ENCODE measurements at places on chromosomes 16 and 17.

GRCh38 chr16:64397042-64397441 lies 724.8 kb downstream of the CDH11 start:
- no peak for DNase-seq

GRCh38 chr17:33169580-33170285 lies 123.4 kb downstream of the ASIC2 start:
- no peak for DNase-seq

- no peak for DNase-seq
Observed at GRCh38 chr16:67613808-67614207, 31.1 kb upstream of the CARMIL2 start.

GRCh38 chr16:31664683-31665482 lies 137.2 kb downstream of the AHSP start:
- no peak for DNase-seq

DNA sequence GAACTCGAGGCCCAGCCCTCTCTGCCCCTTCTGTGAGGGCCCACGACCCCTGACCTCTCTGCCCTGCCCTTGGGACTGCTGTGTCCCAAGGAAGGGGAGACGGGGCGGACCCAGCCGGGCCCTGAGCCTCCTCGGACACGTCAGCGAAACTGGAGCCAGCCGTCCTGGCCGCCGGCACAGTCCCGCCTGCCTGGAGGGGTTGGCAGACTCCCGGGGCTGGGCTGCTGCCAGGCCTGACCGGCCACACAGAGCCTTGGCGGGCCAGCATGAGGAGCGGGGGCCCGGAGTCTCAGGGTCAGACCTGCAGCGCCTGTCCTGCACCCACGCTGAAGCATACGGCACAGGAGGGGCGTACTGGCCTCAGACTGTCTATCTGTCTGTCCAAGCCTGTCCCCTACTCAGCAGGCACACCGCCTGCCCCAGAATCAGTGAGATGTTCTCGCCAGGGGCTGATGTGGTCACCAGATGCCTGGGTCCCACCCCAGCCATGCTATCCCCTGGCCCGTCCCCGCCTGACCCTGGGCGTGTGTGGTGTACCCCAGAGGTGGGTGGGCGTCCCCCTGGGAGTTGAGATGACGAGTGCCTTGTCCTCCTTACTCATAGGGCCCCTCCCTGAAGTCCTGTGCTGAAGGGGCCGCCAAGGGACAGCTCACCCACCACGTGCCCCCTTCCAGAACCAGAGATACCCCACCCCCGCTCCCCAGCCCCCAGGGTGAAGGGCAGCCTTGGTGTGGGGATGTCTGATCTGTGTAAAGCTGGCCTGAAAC lies 4.7 kb downstream of the VASN start:
- DNase-seq = no peak

- DNase-seq = no peak
Observed at GRCh38 chr17:73580073-73580710, 64.1 kb downstream of the SDK2 start.

DNA sequence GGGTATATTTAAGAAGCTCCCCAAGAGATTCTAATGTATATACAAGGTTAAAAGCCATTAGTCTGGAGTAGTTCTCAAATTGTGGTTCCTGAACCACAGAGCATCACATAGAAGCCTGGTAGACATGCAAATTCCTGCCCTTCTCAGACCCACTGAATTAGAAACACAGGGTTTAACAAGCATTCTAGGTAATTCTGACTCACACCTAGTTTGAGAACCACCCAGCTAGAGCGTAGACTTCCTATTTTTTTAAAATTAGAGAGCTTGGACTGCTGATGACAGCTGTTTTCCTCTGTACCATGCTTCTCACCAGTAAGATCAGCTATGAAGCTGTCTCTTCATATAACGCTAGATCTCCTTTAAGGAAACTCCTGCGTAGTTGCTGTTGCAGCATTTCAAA lies 50.6 kb downstream of the HS3ST3B1 start:
- DNase-seq = no peak

- no peak for DNase-seq
Observed at GRCh38 chr17:38918129-38918913, 7.1 kb upstream of the LASP1NB start.

DNA sequence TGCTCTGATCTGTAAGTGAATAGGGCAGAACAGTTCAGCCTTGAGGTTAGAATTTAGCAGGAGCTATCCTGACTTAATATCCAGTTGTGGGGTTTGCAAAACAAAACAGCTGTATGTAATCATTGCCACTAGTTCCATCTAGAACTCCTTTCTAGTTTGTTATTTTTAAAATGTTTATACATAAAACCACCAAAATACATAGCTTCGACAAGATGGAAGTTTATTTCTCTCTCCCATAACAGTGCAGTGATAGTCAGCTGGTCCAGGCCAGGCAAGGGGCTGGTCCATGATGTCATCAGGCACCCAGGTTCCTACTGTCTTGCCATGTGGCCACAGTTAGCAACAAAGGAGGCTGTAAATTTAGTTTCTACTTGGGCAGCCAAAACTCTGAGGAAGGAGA lies 10.5 kb upstream of the PLK1 start:
- no peak for DNase-seq

DNA sequence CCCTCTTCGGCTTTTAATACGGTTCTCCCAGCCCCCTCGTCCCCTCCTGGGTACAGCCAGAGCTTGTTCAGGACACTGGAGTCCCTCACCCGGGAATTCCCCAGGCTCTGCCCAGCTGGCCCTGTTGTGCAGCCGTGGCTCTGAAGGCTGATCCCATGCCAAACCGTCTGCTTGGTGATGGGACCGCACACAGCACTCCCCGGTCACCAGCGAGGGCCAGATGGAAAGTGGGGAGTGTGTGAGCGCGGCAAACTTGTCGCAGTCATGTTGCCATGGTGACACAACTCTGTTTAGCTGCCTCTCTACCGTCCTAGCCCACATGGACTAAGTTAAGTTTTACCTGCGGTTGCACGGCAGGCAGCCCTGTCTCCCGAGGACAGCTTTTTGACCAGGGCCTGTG lies 107.9 kb downstream of the RAP1GAP2 start:
- peak; percentile 95 for DNase-seq

DNA sequence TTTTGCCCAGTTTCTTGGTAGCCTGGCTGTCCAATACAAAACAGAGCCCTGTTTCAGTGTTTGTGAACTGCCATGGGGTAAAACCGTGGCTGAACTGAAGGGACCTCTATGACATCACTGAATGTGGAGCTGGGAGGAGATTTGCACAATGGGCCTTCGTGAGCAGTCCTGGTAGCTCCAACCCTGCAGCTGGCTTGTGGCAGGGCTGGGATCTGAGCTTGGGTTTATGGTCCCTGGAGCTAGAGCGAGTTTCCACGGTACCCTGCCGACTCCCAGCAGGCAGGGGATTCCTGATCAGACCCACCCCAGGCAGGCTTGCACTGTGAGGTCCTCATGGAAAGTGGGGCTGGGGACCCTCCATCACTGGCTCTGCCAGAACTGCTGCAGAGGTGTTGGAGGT lies 247.0 kb downstream of the GSG1L start:
- no peak for DNase-seq

All from NCI-H2171 (cell line).